ENCODE measurements at places on chromosomes 6 and 20. TPM values are rescaled to one million over a fixed set of nuclear protein-coding genes. Genes with fewer than 3 reads are reported as not detected.

The SLC35F1 gene
- 0.63 TPM for total RNA-seq

- no peak for DNase-seq
Observed at GRCh38 chr20:60365064-60365666, 406.9 kb downstream of the CDH26 start.

DNA sequence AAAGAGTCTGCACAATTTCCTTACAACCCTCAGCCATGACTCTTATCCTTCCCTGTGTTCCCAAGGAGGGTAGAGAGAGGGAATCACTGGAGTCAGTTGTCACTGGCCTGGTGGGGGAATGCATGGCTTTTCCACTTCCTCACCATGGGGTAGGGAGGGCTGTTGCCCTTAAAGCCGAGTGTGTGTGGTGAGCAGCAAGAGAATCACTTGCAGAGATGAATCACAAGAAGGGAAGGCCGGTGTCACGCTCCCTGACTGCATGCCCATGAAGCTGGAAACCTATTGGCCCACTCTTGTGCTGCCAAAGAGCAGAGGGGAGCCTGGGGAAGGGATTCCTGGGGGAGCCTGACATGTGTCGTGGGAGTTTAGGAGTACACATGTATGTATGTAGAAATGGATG is 18.1 kb upstream of the BMP6 start:
- DNase-seq = no peak

DNA sequence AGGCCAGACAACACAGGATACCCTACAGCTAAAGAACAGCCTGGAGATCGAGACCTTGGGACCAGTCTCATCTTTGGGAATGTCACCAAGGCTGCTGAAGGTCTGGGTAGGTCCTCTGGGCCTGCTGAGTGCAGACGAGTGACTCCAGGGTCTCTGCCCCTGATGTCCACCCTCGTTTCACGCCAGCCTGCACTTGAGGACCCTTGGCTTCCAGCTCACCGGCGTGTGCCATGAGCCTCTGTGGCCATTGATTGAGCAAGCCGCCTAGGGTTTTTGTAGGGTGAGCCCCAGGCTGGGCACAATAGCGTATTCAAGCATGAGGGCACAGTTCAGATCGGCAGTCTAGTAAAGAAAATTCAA is 4.3 kb downstream of the BPHL start:
- DNase-seq = no peak

The MYCT1 gene
- 14.2 TPM for total RNA-seq

DNA sequence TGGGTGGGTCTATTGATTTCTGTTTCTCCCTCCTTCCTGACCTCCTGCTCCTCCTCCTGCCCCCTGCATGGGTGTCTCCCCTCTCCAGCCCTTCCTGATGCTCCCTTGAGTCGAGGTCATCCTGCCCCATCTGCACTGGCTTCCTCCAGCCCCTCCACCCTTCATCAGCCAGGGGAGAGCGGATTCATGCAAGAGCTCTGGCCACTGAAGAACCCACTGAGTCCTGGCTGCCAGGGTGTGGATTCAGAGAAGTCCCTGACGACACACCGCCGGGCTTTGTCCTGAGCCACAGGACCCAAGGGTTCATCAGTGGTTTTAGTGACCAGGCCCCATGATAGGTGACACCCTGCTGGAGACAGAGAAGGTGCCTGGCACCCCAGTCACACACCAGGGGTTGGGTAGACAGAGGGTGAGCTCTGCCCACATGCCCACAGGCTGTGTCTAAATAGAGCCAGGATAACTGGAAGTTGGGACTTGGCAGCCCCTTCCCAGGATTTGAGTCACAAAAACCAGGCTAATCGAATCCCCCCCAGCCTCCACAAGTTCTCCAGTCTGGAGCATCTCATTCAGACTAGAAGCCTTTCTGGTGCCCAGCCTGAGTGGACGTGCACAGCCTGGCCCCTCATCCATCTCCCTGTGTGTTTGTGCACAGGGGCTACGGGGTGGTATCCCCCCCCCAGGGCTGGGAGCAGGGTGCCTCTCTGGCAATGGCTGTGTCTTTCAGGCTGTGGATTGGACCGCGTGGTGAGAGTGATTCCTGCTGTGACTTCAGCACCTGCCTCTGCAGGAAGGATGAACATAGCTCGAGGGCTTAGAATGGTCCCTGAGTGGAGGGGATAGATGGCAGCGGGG is 1.2 kb downstream of the GFRA4 start:
- DNase-seq = peak; percentile 45

The ITPA gene
- total RNA-seq = 59.7 TPM

The TMEM217 gene
- 0.72 TPM for total RNA-seq

DNA sequence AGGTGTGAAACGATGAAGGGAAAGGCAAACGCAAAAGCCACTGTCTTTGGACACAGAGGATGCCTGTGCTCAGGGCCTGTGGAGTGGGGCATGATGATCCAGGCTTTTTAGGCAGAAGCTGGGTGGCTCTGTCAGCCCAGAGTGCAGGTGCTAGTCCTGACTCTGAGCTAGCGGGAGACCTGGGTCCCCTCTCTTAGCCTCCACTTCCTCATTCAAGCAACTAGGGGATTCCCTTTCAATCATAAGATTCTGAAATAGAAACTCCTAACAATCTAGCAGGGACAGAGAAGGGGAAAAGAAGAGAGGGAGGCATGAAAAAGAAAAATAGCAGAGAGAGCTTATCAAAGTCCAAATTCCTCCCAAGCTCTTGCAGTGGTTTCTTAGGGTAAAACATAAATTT is 7.6 kb upstream of the HIVEP2 start:
- no peak for DNase-seq

DNA sequence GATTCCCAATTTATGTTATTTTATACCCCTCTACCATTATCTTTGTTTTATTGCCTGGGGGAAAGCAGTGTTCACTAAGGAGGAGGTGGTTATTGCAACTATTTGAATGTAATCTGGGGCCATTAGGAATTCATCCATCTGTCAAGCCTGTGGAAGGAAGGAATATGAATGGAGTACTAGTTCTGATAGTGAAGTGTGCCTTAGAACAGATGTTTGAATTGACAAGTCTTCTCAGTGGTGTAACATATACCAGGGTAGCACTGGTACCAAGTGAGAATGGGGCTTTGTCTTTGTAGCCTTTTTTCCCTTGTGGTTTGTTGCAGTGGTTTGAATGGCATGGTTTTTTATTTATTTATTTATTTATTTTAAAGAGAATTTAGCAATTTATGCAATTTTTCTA is 27.9 kb upstream of the HDAC2 start:
- DNase-seq = no peak

The PSORS1C1 gene
- total RNA-seq = 3.6 TPM

DNA sequence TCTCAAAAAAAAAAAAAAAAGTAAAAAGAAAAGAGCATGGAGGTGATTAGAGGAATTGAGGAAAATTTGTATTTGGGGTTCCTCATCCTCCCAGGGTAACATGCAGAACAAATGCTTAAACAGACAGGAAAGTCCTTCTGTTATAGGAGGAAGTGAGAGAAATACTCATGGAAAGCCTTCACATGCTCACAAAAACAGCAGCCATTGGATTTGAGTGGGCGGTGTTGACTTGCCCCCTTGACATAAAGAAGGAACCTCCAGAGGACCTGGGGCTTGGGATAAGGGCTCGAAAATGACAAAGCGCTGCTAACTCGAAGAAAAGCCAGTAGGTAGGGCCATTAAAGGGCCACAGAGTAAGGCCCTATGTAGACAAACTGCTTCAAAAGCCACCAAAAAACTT is 17.5 kb upstream of the SAMHD1 start:
- DNase-seq = no peak
